Stimulated activated CD8-positive, alpha-beta memory T cell treated with anti-CD3 and anti-CD28 coated beads, Interleukin-12 subunit alpha, Interleukin-12 subunit beta, amount 100 ng/mL, for 1 hour (primary cell): ENCODE measurements at places on chromosomes 6 and 20.

- DNase-seq, result no peak
Observed at GRCh38 chr6:162613310-162613709, 114.3 kb downstream of the PRKN start.

GRCh38 chr6:108953681-108954080, 105.5 kb downstream of the ARMC2 start:
- DNase-seq, result no peak

- no peak for DNase-seq
Observed at GRCh38 chr20:19887556-19888268, 129.4 kb upstream of the NAA20 start.

DNA sequence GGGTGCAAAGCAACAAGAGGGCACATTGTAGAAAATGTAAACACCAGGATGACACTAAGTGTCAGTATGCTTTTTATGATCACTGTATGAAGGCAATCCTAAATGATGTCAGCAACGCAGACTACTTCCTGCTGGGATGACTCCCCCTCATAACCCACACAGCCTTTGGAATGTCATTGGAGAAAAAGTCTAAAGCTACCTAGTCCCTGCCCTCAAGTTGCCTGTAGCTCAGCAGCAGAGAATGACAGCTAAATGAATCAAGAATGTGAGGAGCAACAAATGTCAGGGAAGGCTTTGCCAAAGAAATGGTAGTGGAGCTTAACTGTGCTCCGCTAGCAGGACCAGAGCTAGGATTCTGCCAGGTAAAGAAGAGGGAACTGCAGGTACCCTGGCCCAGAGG, 555.6 kb downstream of the CD83 start:
- DNase-seq, result no peak

DNA sequence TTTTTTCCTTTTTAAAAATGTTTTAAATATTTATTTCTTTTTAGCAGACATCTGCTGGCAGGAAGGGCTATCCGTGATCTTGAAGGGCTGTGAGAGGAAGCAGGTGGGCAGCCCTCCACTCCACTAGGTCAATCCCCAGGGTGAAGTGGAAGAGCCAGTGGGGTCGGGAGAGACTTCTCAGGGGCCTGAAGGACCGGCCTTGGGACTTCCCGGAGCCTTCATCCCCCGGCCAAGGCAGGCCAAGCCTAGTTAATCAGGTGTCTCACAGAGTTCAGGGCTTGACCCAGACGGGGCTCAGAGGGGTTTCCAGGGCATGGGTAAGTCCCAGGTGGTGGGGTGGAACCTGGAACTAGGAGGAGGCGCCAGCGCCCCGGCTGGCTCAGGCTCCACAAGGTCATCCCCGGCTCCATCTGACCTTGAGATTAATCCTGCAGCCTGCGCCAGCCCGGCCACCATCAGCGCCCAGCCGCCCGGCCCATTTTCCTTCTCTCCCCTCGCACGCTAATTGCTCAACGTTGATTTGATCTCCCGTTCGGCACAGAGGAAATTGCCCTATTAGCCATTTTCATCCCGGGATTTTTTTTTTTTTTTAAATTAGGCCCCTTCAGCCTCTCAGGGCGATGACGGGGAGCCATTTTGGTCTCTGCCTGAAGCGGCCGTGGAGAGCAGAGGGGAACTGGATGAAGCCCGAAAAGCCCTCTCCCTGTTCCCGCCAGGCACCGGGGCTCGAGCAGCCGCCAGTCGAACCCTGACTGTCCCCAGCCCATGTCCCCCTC, 44.4 kb downstream of the MDFI start:
- DNase-seq, result no peak

- DNase-seq, result no peak
Observed at GRCh38 chr6:124285146-124285545, 481.5 kb downstream of the NKAIN2 start.

DNA sequence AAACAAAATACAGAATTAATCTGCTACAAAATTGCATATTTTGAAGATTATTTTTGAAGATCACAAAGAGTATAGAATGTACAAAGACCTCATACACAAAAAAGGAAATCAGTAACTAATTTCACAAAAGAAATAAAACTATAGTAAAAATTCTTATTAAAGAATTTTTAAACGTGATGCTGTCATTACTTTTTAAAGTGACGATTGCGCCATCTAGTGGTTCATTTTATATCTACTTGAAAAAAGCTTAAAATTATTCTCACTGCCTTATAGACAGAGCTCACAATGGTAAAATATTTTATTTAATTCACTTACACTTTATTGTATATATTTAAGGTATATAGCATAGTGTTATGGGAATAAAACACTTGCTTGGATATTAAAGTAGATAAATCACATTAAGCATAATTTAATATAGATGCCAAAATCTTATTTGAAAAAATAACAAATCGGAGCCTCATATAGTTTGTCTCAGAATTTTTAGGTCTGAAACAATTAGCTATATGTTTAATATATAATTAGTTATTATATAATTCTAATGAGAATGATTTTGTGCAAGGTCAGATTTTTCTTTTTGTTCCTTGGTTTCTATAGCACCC, 128.8 kb downstream of the PHF3 start:
- no peak for DNase-seq

GRCh38 chr20:17833036-17833674, 133.4 kb downstream of the BANF2 start:
- DNase-seq, result no peak

GRCh38 chr6:107715550-107716321, 108.4 kb downstream of the SCML4 start:
- no peak for DNase-seq

- no peak for DNase-seq
Observed at GRCh38 chr6:25389471-25389870, 110.3 kb downstream of the CARMIL1 start.

- no peak for DNase-seq
Observed at GRCh38 chr20:46211331-46211722, 93.2 kb downstream of the CD40 start.

GRCh38 chr6:41939176-41939847, 2.3 kb downstream of the CCND3 start:
- no peak for DNase-seq

- DNase-seq, result no peak
Observed at GRCh38 chr6:151680846-151681432, 126.5 kb upstream of the ESR1 start.

- DNase-seq, result no peak
Observed at GRCh38 chr6:17867880-17868279, 119.6 kb downstream of the KIF13A start.

GRCh38 chr6:20790032-20790791, 256.0 kb downstream of the CDKAL1 start:
- DNase-seq, result no peak
